ENCODE measurements at places on chromosomes 13 and 19.

GRCh38 chr13:108561149-108561548 lies 68.3 kb upstream of the MYO16 start:
- DNase-seq = no peak

DNA sequence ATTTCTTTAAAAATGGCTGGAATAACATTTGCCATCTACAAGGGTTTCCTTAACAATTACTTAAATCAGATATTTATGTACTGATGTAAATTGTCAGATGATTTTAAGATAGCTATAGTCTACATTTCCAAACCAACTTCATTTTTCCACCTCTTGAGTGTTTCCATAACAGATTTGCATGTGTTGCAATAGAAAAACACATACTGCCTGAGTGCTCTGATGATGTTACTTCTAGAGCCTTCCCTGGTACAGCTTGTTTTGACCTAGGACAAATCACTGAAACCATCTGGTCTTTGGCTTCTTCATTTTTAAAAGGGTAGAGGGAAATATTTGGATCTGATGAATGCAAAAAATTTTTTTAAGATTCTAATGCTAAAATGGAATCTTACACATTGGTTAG lies 245.9 kb downstream of the PCDH9 start:
- DNase-seq = no peak

GRCh38 chr19:45885556-45886426 lies at the start of gene IRF2BP1:
Gene IRF2BP1 (minus strand): TSS chr19:45886141. CDS start chr19:45885774, 367 bp downstream.
- peak; percentile 88 for DNase-seq

GRCh38 chr13:90792335-90792734 lies 555.2 kb upstream of the MIR17HG start:
- DNase-seq = no peak

GRCh38 chr13:67489016-67489415 lies 258.9 kb upstream of the PCDH9 start:
- no peak for DNase-seq

- no peak for DNase-seq
Observed at GRCh38 chr13:22194106-22194805, 523.4 kb downstream of the FGF9 start.

- DNase-seq = no peak
Observed at GRCh38 chr13:40391788-40392187, 274.7 kb downstream of the FOXO1 start.

DNA sequence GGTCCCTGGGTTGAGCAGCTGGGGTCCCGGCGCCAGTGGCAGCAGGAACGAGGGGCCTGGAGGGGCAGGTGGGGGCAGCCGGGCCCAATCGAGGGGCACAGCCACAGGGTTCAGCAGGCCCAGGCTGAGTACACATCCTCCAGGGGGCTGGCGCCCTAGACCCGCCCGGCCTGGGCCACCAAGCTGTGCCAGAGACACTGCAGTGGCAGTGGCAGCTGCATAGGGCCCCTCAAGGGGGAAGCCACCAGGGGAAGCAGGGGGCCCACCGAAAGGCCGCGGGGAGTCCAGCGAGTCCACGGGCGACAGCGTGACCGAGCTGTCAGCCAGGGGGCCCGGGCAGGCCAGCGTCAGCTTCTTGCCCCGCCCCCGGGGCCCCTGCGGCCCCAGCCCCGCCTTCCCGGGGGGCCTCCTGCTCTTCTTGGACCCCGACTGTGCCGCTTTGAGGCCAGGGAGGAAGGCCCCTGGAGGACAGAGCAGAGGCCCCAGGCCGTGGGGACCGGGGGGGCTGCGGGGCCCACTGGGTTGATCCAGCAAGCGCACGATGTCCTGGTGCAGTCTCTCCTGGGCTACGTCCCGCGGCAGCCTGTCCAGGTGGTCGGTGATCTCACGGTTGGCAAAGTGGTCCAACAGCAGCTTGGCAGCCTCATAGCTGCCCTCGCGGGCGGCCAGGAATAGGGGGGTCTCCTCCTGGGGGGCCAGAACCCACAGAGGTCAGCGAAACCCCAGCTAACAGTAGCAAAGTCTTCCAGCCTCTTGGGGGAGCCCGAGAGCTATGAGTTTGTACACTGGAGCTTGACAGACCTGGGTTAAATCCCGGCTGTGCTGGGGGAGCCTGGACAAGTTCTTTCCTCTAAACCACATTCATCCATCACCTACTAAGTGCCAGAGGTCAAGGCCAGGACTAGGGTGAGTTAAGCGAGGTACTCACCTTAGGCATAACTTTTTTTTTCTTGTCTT lies 39.5 kb downstream of the NOTCH3 start:
- DNase-seq = no peak

DNA sequence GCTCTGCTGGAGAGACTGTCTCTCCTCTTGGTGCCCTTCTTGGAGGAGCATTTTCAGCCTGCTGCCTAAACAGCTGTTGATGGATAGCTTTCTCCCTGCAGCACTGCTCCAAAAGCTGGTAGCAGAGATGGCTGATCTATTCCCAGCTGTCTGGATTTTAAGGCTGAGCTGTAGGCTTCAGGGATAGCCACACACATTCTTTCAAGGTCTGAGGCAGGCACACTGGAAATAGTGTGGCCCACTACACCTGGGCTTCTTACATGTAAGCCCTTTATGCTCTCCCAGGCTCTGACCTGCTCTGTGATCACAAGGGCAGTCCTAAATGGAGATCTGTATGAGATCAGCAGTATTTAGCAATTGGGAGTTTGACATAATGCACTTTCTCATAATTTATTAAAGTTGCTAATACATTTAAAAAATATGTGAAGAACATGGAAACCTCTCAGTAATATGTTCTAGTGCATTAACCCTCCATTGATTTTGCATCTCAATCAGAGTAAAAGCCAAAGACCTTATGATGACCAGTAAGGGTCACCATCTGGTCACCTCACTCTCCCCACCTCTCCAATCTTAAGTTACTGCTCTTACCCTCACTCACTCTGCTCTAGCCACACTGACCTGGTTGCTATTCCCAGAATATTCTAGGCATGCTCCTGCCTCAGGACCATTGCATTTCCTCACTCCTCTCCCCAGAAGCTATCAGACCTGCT lies 91.6 kb downstream of the MBNL2 start:
- no peak for DNase-seq

- DNase-seq = no peak
Observed at GRCh38 chr19:9352505-9352904, 10.3 kb upstream of the ZNF177 start.

DNA sequence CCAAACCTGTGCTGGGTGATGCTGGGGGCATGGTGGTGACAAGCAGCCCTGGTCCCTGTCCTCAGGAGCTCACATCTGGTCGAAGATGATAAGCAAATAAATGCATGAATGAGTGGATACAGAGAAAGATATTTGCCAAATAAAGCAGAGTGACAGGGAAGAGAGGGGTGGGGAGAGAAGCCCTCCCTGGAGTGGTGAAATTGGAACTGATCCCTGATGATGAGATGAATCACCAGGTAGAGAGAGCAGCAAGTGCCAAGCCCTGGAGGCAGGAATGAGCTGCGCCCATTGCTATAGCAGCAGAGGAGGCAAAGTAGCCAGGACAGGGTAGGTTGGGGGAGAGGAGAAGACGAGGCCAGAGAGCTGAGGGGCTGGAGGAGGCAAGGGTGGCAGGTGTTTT lies 13.7 kb downstream of the FXYD5 start:
- DNase-seq = no peak

- DNase-seq = no peak
Observed at GRCh38 chr13:77377016-77377415, 50.1 kb upstream of the MYCBP2 start.

DNA sequence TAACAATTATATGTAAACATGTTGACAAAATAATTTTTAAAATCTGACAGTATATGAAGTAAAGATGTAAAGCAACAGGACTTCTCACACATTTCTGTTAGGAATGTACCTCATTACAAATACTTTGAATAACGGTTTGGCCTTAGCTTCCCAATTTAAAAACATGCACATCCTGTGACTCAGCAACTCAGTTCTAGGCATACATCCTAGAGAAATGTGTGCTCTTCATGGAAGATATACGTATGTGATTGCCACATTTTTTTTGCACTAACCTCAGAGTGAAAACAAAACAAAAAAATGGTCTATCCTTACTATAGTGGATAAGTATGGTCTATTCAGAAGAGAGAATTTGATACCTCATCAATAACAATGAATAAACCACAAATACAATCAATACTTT lies 314.6 kb downstream of the LIG4 start:
- no peak for DNase-seq

- DNase-seq = no peak
Observed at GRCh38 chr19:17254636-17255035, 8.9 kb upstream of the NR2F6 start.

- DNase-seq = no peak
Observed at GRCh38 chr13:69107436-69107835, 1000.2 kb upstream of the ATXN8OS start.

GRCh38 chr13:29621051-29621800 lies 25.7 kb upstream of the SLC7A1 start:
- DNase-seq = no peak

GRCh38 chr13:34419025-34419424 lies 523.0 kb upstream of the NBEA start:
- no peak for DNase-seq

- no peak for DNase-seq
Observed at GRCh38 chr19:22832031-22832762, at the start of gene ZNF723. Gene ZNF723 (plus strand): TSS chr19:22832291. CDS start chr19:22832380, 89 bp downstream.

DNA sequence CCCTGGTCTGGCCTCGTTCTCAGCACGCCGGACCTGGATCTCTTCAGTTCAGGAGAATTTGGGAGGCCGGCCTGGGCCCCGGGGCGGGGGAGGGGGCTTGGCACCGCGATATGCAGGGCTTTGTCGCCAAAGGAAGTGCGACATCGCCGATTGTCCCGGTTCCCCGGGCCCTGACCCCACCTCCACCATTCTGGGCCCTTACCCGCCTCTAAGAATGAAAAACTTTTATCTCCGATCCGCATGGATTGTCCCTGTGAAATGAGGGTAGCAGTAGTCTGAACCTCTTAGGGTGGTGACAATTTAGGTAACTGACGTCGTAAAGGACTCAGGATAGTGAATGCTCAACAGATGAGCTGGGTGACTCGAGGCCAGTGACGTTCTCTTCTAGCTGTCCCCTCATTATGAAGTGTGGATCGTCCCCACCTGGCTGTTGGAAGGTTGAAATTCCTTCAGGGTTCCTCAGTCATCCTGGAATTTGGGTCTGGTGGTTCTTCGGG lies 650 bp downstream of the DDA1 start:
- peak; percentile 30 for DNase-seq

DNA sequence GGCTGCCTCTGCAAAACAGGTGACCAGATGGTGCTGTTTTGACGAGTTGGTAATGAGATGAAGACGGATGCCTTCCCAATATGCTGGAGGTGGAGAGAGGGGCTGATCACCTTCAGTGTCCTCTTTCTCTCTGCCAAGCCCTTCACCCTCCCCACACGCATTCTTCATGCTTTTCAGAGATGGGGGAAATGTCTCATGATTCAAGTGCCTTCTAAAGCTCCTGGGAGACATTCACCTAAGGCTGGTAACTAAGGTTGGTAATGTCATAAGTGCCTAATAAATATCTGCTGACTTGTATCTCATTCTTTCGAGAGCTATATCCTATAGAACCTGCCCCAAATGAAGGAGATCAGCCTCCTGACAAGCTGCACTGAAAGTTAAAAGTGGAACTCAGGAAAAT lies 86.2 kb upstream of the MBNL2 start:
- no peak for DNase-seq

GRCh38 chr19:36183245-36183628 lies 31.0 kb upstream of the COX7A1 start:
- DNase-seq = no peak

- no peak for DNase-seq
Observed at GRCh38 chr19:43605875-43606568, 5.9 kb upstream of the SRRM5 start.

GRCh38 chr19:29247872-29248271 lies 34.9 kb upstream of the UQCRFS1 start:
- DNase-seq = no peak

- DNase-seq = no peak
Observed at GRCh38 chr19:41445575-41445974, 2.6 kb downstream of the ERICH4 start.

DNA sequence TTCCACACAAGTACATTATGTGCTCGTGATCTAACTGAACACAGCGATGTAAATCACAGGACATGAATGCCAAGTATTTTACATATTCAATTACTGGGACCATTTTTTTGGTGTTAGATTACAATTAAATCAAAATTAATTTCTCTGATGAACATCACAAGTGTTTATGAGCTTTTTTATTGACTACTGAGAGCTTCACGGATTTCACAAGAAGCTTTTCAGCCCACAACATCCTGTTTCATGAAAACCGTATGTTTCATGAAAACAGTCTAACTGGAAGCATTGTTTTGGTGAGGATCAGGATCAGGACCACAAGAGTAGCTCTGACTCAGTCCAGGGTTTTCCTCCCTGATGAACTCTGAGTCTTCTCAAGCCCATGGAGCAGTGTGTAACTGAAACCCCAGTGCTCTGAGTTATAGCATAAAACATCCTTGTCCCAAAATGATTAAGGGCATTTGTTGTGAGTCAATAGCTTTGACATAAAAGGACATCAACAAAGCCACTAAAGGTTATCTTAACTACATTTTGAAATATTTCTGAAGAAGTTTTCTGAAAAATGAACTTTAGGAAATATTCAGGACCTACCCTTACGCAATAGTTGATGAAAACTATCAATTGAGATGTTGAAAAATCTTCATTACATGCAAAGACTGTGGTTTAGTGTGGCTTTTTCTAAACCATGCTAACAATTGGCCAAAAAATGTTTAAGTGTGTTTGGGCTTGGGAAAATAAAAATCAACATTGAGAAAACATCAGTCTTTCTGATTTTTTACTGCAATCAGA lies 49.3 kb downstream of the UFM1 start:
- no peak for DNase-seq

GRCh38 chr13:113784645-113785024 lies 25.6 kb downstream of the TMEM255B start:
- no peak for DNase-seq

DNA sequence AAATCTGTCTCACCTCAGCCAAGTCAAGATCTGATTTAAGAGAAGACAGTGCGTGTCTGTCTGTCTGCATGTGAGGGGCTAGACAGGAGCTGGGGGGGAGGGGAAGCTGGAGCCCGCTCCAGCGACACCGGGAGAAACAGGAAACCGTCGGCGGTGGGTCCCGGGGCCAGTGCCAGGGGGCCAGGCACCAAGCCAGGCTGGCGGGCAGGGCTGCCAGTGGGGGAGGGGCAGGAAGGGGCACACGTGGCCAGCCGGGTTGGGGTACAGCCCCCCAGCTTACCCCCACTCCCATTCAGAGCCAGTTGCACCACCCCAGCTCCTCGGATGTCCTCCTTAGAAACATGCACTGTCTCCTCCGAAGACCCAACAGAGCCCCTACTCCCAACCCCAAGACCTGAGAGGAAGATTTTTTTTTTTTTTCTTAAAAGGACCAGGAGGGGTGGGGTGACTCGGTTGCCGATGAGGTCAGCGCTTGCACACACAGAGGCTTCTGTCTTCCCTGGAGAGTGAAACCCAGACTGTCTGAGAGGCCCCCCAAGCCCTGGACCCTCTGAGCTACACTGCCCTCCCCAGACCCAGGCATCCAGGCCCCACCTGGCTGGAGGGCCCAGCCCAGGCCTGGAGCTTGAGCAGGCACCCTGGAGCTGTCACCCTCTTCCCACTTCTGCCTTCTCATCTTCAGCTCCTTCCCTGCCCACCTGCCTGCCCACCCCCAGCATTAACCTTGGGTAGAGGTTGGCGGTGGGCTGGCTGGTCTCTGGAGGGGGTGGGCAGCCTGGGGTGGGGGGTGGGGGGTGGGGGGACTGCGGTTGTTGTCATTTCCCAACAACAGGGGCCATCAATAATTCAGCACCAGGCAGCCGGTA lies 4.0 kb downstream of the ERF start:
- peak; percentile 45 for DNase-seq
